ENCODE measurements at places on chromosomes 3 and 15.
A peak's percentile ranks its signal among the peaks of the same experiment; 100 is the strongest.

GRCh38 chr3:16255726-16256125, 9.0 kb downstream of the DPH3 start:
- DNase-seq = no peak

DNA sequence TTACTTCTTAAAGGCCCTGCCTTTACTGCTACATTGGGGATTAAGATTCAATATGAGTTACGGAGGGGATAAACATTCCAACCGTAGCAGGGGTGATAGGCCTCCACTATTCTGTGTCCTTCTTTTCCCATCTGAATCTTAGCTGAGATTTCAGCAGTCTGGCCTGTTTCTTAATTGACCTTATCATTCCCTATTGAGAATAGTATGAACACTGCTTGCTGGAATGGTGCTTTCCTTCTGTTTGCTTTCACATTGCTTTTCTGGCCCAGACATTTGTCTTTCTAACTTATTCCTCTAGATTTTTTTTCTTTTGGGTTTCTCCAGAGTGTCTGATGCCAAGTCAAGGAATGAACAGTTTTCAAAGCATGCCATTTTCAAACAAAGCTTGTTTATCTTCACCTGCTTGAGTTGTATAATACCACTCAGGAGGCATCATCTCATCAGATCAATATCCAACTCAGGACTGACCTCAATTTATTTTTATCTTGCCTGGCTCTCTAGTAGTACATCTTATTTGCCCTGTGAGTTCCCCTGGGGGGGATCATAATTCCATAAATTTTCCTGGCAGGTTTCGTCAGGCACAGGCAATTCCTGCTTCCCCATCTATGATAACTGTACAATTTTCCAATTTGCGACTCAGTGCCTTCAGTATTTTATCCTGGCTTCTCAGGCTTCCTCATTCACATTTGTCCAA, 161.1 kb upstream of the STT3B start:
- no peak for DNase-seq

GRCh38 chr3:125552401-125552800, 32.4 kb upstream of the SNX4 start:
- DNase-seq = no peak

GRCh38 chr3:185696039-185696438, 109.9 kb downstream of the SENP2 start:
- no peak for DNase-seq

GRCh38 chr3:32922078-32922477, 29.4 kb upstream of the CCR4 start:
- DNase-seq = no peak

GRCh38 chr3:185825006-185825638, at the start of gene IGF2BP2:
Gene IGF2BP2 (minus strand): TSS chr3:185825042. CDS start chr3:185824960, 82 bp downstream.
- DNase-seq = peak; percentile 90

GRCh38 chr3:169512991-169513390, 150.5 kb downstream of the MECOM start:
- DNase-seq = no peak

DNA sequence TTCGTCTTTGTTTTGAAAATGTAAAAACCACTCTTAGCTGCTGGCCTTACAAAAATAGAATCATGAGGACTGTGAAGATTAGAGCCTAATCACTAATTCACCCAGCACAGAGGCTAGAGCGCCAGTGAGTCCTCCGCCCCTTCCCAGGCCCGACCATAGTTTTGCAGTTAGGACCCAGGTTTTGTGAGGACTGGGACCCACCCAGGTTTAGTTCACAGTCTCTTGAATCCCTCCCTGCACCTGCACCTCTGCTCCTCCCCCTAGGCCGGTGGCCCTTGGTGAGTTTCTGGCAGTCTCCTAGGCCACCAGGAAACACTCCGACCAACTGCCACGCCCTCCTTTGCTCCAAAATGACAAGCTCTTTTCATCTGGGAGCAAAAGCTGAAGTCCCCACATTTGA, 136.0 kb upstream of the CCDC54 start:
- DNase-seq = peak; percentile 16

- no peak for DNase-seq
Measured at GRCh38 chr3:65687741-65688140, 351.0 kb downstream of the MAGI1 start.

DNA sequence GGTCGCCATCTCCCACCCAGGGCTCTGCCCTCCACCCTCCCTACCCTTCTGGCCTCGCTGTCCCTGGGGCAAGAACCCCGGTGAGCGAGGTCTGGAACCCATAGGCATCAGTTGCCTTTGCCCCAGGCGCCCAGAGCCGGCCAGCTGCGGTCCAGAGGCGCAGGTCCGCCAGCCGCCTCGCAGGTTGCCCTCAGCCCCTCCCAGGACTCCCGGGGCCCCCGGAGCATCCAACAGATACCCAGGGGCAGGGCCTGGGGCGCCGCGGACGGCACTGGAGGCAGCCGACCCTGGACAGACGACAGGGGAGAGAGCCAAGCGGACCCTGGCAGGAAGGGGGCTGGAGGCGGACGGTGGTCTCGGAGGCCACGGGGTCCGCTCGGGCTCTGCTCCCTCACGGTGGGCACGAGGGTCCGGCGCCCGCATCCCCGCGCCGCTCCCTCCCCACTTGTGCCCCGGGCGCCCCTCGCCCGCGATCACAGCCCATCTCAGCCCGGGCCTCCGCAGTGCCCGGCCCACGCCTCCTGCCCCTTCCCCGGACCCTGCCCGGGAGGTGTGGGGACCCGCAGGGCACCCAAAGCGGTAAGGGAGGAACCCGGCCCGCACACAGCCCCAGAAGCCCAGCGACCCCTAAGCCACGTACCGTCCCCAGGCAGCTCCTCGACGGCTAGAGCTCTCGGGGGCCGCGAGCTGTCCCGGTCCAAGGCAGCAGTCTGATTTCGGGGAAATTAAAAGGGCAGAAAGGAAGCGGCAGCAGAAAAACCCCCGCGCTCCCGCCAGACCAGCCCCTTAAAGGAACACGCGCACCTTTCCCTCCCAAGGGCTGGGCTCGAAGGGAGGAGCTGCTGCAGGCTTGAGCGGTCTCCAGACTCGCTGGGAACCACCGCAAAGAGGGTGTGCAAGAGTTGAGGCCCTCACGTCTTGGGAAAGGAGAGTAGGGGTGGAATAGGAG, at the start of gene HAPLN3:
TSS of gene HAPLN3 (minus strand) at position 726 of the 949 bp plus-strand sequence. CDS start 8,246 bp downstream, outside the sequence.
- DNase-seq = no peak

- no peak for DNase-seq
Measured at GRCh38 chr3:5317557-5317956, 130.1 kb downstream of the EDEM1 start.

- no peak for DNase-seq
Measured at GRCh38 chr15:38750786-38751185, 186.2 kb upstream of the RASGRP1 start.

DNA sequence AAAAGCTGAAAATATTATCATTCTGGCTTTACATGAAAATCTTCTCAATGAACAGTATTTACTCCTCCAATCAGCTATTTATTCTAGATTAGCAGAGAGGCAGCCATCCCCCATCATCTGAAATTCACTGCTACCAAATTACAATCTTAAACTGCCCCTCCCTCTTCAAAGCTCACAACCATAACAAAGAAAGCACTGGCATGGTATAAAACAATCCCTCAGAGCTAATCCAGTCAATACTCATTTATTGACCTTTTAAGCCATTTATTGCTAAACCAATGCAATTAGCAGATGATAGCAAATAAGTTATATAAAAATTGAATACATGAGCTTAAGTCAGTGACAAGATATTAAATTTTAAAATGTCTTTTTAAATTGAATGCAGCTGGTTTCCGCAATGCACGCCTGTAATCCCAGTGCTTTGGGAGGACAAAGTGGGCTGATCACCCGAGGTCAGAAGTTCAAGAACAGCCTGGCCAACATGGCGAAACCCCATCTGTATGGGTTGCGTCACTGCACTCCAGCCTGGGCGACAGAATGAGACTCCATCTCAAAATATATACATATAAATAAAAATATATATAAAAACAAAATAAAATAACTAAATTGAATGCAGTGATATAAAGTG, 12.1 kb downstream of the SLC4A7 start:
- DNase-seq = peak; percentile 73

- no peak for DNase-seq
Measured at GRCh38 chr15:23687143-23687470, at the start of gene NDN. Gene NDN (minus strand): TSS chr15:23687305. CDS start chr15:23687217, 88 bp downstream.

DNA sequence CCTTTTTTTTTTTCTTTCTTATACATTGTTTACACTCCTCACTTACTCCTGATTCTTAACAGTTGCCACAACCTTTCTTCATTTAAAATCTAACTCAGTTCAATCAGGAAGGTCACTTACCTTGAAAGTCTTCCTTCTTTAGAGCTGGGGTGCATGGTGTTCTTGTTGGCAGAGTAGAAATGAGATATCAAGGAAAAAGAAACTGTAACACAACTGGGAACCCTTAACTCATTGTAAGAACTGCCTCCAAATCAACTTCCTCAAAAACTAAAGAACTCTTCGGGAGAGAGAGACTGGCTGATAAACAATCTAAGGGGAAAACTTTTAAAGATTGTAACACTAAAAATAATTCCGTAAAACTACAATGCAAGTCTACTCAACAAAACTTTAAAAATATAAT, 1.4 kb upstream of the APPL1 start:
- no peak for DNase-seq

DNA sequence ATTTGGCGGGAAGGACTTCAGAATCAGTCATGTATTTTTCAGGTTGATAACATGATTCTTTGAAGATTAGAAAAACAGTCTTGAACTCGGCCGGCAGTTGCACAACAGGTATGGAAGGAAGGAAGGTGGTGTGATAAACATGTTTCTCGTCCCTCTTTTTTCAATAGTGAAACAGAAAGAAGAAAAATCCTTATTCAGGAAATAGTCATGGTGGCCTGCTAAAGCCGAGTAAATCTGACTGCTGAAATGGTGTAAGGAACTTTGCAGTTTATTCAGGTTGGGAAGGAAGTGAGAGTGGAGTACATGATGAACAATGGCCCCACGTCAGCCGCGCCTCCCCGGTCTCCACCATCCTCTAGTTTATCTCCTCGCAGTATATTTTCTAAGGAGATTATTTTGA, 6.7 kb downstream of the RASGRP1 start:
- no peak for DNase-seq

DNA sequence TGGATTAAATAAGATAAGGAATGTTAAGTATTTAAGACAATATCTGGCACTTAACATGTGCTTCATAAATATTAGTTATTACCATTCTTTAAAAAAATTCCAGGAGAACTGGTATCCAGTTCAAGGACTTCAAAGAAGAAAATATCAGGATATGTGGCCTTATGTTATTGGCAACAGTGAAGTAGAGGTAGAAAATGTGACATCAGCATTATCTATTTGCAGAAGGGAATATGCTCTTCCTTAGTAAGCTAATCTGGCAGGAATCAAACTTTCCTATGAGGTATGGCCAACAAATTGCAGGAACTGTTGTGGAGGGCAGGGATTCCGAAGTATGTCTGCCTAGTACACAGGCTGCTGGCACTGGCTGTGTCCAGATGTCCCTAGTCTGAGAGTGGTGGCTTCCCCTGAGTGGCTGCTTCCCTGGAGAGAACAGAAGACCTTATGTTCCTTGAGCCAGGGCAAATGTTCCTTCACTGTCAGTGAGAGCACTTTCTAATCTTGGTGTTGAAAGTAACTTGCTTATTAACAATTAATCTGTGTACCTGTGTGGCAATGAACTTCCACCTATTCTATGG, 351.7 kb upstream of the THRB start:
- no peak for DNase-seq

DNA sequence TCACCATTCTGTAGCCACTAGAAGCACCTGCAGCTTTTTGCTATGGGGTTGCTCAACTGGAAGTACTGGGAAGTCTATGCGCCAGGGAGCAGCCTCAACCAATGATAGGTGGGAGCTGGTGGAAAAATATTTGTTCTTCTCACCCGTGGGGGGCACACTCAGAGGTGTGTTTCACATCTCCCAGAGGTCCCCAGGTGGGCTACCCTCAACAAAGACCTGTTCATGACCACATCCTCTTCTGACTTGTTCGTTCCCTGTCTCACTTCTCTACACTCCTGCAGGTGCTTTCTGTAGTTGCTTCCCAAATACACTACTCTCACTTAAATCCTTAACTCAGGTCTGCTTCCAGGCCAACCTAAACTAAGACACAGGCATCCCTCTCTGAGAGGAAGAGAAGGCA, 3.6 kb downstream of the CAMP start:
- DNase-seq = no peak

DNA sequence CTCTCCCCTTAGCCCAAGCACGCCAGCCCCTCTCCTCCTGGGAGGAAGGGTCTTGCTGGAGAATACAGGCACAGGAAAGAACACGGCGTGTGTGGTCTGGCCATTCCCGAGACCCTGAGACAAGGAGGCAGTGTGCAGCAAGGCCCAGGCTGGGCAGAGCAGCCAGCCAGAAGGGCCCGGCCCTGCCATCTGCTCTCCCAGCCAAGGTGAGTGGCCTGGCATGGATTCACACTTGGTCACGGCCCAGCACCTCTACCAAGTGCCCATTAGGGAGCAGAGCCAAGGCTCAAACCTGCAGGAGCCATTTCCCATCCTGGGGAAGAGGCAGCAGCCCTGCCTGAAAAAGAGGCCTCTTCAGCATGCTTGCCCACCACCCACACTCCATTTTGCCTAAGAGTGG, 28.6 kb downstream of the MEGF11 start:
- DNase-seq = no peak

- DNase-seq = no peak
Measured at GRCh38 chr15:37818152-37818677, 116.2 kb upstream of the TMCO5A start.

DNA sequence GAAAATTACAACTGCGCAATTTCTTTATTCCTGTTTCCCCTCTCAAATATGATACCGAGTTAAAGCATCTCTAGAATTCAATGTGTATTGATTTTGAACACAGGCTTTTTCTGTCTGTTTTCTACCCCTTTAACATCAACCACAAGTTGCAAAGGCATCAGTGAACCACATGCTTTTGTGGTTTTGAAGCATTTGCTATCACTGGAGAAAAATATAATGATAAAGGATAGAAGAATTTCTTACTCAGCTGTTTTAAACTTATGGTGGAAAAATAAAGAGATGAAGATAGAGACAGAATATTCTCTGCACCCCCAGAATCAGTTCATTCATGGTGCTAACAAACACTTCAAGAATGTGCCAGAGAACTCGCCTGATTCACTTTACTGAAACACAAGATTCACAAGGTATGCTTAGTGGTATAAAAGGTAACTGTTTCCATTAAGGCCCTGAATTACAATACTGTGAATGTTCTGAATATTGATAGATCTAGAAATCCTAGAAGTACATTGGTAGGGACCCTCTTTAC, 9.5 kb upstream of the DPPA4 start:
- DNase-seq = no peak

DNA sequence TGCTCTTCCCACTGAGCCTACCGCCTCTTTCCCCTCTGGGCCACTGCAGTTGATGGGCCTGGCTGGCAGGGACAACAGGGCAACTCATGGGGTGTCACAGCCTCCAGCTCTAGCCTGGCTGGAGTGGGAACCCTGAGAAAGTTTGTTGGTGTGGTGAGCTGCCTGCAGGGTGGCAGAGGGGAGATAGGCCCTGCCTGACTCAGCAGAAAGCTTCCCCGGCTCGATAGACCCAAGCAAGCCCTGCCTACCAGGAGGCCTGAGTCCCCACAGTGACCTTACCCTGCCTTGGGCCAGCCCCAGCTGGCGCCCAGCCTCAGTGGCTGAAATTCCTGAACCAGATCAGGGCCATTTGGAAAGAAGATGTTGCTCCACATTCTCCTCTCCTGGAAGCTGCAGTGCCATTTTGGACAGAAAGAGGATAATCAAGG, 29.4 kb downstream of the ABTB1 start:
- peak; percentile 91 for DNase-seq

GRCh38 chr3:53730576-53730975, 115.6 kb downstream of the CHDH start:
- DNase-seq = no peak

Data from fibroblast of gingiva (primary cell).